Ascending aorta (tissue), 2 donors: ENCODE measurements at places on chromosomes 2 and 18. TPM values are rescaled to one million over a fixed set of nuclear protein-coding genes. Genes with fewer than 3 reads are reported as not detected.

ITGA4 gene
- 6.6 TPM for total RNA-seq

DNA sequence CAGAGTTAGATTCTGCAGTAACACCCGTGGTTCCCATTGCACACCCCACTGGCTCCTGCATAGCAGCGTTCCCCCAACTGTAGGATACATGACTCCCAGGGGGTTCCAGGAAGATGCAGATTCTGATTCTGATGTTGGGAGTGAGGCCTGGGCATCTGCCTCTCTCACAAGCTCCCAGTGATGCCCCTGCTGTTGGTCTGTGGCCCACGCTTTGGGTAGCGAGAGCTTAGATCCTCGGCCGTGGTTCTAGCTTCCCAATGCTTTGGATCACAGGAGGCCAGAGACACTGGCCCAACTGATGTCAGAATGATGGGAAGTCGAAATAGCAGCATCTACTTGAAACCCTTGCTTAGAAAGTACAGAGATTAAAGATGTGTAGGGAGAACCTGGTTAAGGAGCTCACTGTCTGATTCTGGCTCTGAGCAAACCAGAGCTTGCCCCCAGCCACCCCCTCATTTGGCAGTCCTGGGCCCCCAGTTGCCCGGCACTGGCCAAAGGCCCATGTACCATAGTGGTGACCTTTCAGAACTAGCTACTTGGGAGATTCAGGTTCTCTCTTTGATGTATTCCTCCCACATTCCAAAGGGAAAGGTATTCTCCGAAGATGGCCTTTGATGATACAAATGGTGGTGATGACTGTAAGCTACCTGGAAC lies 197.5 kb downstream of the FAM210A start:
- H3K27me3 ChIP-seq = no peaks in the 10 kb centered on the region
- H3K4me1 ChIP-seq = peaks cover 5% of the 10 kb centered on the region
- H3K27ac ChIP-seq = no peak overlapping the region

CPO gene
- total RNA-seq = not detected

KIF5C gene
- 6.2 TPM for total RNA-seq

DNA sequence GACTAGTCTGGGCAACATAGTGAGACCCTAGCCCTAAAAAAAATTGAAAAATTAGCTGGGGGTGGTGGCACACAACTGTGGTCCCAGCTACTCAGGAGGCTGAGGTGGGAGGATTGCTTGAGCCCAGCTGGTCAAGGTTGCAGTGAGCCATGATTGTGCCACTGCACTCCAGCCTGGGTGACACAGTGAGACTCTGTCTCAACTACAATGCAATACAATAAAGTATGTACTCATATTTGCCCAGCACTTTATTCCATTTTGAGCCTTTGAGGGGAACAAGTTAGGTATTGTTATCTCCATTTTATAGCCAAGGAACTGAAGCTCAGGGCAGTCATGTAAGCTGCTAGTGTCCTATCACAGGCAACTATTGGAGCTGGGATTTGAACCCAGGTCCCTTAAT lies 49.3 kb upstream of the PLB1 start:
- no peak overlapping the region for H3K4me3 ChIP-seq
- no peaks in the 10 kb centered on the region for H3K27me3 ChIP-seq
- no peak overlapping the region for H3K27ac ChIP-seq
- no peak for DNase-seq
- H3K36me3 ChIP-seq = no peaks in the 10 kb centered on the region

GRCh38 chr2:212619954-212620353 lies 81.4 kb upstream of the ERBB4 start:
- no peak overlapping the region for H3K4me3 ChIP-seq
- DNase-seq = no peak

GRCh38 chr18:80213182-80213581 lies 34.1 kb downstream of the PARD6G start:
- DNase-seq = no peak
- H3K36me3 ChIP-seq = no peaks in the 10 kb centered on the region
- no peak overlapping the region for H3K27ac ChIP-seq
- H3K27me3 ChIP-seq = no peaks in the 10 kb centered on the region

CGREF1 gene
- total RNA-seq = 3.5 TPM

GRCh38 chr18:13500227-13500865 lies 226.0 kb downstream of the FAM210A start:
- peak overlapping the region; percentile 48 for H3K4me3 ChIP-seq
- H3K27ac ChIP-seq = peak overlapping the region; percentile 90
- peak; percentile 79 for DNase-seq
- H3K4me1 ChIP-seq = peaks cover 45% of the 10 kb centered on the region

- H3K27me3 ChIP-seq = no peaks in the 10 kb centered on the region
- H3K4me1 ChIP-seq = peaks cover 12% of the 10 kb centered on the region
- H3K36me3 ChIP-seq = no peaks in the 10 kb centered on the region
Observed at GRCh38 chr2:200306931-200307723, 634 bp downstream of the SPATS2L start.

DNA sequence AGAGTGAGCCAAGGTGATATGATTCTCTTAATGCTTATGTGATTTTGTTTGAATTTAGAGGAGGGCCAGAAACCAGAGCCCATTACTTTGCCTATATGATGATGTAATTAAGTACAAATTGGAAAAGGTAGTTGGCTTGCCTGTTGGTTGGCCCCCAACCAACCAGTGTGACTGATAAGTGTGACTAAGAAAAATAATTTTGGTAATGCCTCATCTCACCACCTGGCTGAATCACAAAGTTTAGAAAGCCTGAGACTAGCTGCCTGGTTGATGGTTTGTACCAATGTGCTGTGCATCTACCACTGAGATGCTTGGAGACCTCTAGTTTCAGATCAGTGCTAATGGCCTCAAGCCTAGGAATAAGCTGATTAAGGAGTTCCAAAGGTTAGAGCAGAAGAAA lies 338.7 kb downstream of the CDH2 start:
- H3K4me3 ChIP-seq = no peak overlapping the region
- H3K4me1 ChIP-seq = no peaks in the 10 kb centered on the region
- H3K27me3 ChIP-seq = no peaks in the 10 kb centered on the region
- DNase-seq = no peak

ALK gene
- not detected for total RNA-seq

BOLL gene
- not detected for total RNA-seq

GRCh38 chr2:127413782-127414637 lies 4.2 kb upstream of the PROC start:
- no peaks in the 10 kb centered on the region for H3K27me3 ChIP-seq
- DNase-seq = no peak
- no peak overlapping the region for H3K27ac ChIP-seq
- H3K4me3 ChIP-seq = no peak overlapping the region

- H3K4me3 ChIP-seq = no peak overlapping the region
- H3K27me3 ChIP-seq = no peaks in the 10 kb centered on the region
- H3K27ac ChIP-seq = no peak overlapping the region
Observed at GRCh38 chr2:59167514-59167913, 926.4 kb upstream of the FANCL start.

GRCh38 chr2:212520340-212520739 lies 18.3 kb downstream of the ERBB4 start:
- no peak for DNase-seq
- H3K4me1 ChIP-seq = no peaks in the 10 kb centered on the region
- no peaks in the 10 kb centered on the region for H3K36me3 ChIP-seq
- H3K27ac ChIP-seq = no peak overlapping the region

DNA sequence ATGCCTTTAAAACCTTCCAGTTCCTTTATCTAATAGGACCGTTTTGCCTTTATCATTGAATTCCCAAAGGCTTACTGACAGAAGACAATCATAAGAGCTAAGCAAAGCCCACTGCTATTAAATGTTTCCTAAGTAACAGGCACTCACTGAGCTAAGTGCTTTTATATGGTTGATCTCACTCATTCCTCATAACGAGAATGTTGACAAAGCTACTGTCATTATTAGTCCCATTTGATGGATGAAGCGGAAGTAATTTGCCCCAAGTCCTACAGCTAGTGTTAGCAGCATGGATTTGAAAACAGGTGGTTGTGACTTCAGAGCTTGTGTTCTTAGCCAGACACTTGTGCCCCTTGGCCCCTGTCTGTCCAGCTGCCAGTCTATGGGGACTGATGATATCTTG lies 134.8 kb upstream of the SERPINE2 start:
- DNase-seq = no peak
- no peak overlapping the region for H3K4me3 ChIP-seq
- no peaks in the 10 kb centered on the region for H3K36me3 ChIP-seq
- H3K4me1 ChIP-seq = no peaks in the 10 kb centered on the region
- no peak overlapping the region for H3K27ac ChIP-seq

DNA sequence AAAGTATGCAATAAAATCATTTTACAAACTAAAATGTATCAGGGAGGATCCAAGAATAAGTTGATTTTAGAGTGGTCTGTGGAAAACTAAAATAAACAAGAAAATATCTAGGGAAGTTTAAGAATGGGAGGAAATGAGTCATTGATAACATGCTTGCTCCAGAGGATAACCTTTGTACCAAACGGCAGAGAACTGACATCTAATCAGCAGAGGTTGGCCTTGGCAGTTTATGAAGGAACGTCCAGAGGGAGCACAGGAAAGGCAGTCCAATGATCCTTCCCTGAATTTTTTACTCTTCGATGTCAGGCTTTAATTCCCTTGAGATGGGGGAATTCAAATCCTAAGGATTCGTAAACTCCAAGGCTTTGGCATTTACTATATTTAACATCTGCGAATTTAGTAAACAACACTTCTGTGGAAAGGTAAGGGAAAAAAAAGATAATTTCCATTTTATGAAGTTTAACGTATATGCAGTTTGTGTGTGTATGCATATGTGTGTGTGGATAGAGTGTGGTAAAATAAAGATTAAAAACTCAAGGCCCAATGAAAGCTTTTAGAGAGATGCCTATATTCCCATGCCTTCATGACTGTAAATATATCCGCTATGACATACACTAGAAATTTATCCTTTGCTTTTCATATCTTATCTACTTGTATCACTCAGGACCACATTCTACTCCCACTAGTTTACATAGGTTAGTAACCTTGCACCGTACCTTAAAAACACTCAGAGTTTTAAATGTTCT lies 8.7 kb upstream of the INPP1 start:
- H3K36me3 ChIP-seq = no peaks in the 10 kb centered on the region
- peak overlapping the region; percentile 69 for H3K27ac ChIP-seq
- no peak for DNase-seq
- H3K4me3 ChIP-seq = no peak overlapping the region
- peaks cover 2% of the 10 kb centered on the region for H3K4me1 ChIP-seq

SOCS6 gene
- 5.5 TPM for total RNA-seq

DNA sequence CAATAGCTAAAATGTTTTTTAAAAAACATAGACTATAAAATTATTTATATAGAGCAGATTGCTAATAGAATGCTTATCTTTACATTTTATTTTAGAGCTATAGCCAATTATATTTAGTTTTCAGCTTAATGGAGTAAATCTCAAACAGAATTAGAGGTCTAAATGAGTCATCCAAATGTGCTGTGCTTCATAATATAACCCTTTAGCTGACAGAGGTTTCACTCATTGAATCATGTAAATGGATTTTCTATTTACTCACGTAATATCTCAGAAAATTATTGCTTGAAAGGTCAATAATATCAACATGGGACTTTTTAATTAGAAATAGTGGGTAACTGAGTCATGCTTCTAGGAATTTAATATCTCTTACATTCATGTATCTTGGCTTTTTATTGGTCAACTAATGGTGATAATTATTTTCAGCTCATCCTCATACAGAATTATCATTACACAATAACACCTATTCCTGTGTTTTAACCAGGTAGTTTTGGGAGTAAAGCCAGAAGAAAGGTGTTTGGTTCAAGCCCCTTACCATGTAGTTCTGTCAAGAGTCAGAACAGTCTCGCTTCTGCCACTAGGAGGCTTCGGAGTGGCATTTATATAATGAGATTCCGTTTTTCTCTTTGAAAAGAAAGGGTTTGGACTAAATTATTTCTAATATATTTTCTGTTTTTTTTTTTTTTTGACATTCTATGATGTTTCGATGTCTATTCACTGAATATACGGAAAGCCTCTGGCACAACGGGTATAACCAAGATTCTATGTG lies 217.6 kb downstream of the CDH7 start:
- no peak overlapping the region for H3K27ac ChIP-seq
- no peak overlapping the region for H3K4me3 ChIP-seq
- DNase-seq = no peak
- no peaks in the 10 kb centered on the region for H3K27me3 ChIP-seq
- H3K36me3 ChIP-seq = no peaks in the 10 kb centered on the region
